Uterus (tissue), 4 donors: ENCODE measurements at places on chromosomes 4 and X. TPM values are rescaled to one million over a fixed set of nuclear protein-coding genes. Genes with fewer than 3 reads are reported as not detected.

GRCh38 chrX:18255059-18255458 lies 34.4 kb upstream of the BEND2 start:
- no peak overlapping the region for H3K4me3 ChIP-seq
- DNase-seq, result no peak
- H3K4me1 ChIP-seq, result no peaks in the 10 kb centered on the region
- no peaks in the 10 kb centered on the region for H3K27me3 ChIP-seq
- H3K36me3 ChIP-seq, result no peaks in the 10 kb centered on the region

- DNase-seq, result no peak
- H3K27ac ChIP-seq, result no peak overlapping the region
- H3K4me1 ChIP-seq, result no peaks in the 10 kb centered on the region
- H3K36me3 ChIP-seq, result no peaks in the 10 kb centered on the region
Measured at GRCh38 chrX:68922013-68922412, 93.2 kb downstream of the EFNB1 start.

The TECRL gene
- total RNA-seq, result not detected

- H3K4me3 ChIP-seq, result no peak overlapping the region
- no peaks in the 10 kb centered on the region for H3K4me1 ChIP-seq
- no peaks in the 10 kb centered on the region for H3K27me3 ChIP-seq
- DNase-seq, result no peak
- no peak overlapping the region for H3K27ac ChIP-seq
Measured at GRCh38 chr4:63269156-63269555, 1140.1 kb downstream of the TECRL start.

- no peaks in the 10 kb centered on the region for H3K36me3 ChIP-seq
- DNase-seq, result no peak
- no peak overlapping the region for H3K4me3 ChIP-seq
- H3K27me3 ChIP-seq, result no peaks in the 10 kb centered on the region
- no peaks in the 10 kb centered on the region for H3K4me1 ChIP-seq
Measured at GRCh38 chrX:16112428-16112827, 10.9 kb upstream of the GRPR start.

- H3K27me3 ChIP-seq, result no peaks in the 10 kb centered on the region
- DNase-seq, result no peak
- H3K4me1 ChIP-seq, result no peaks in the 10 kb centered on the region
- peak overlapping the region; percentile 91 for H3K27ac ChIP-seq
Measured at GRCh38 chrX:102711872-102712215, 404 bp upstream of the GPRASP2 start.

- H3K36me3 ChIP-seq, result no peaks in the 10 kb centered on the region
- no peak overlapping the region for H3K27ac ChIP-seq
- H3K4me3 ChIP-seq, result no peak overlapping the region
- no peak for DNase-seq
- no peaks in the 10 kb centered on the region for H3K27me3 ChIP-seq
Measured at GRCh38 chr4:158817562-158818296, 48.9 kb downstream of the FNIP2 start.
